ENCODE measurements at places on chromosomes 6 and 20.
A peak's percentile ranks its signal among the peaks of the same experiment; 100 is the strongest.

GRCh38 chr6:163724196-163724595, 309.7 kb downstream of the QKI start:
- DNase-seq, result no peak

DNA sequence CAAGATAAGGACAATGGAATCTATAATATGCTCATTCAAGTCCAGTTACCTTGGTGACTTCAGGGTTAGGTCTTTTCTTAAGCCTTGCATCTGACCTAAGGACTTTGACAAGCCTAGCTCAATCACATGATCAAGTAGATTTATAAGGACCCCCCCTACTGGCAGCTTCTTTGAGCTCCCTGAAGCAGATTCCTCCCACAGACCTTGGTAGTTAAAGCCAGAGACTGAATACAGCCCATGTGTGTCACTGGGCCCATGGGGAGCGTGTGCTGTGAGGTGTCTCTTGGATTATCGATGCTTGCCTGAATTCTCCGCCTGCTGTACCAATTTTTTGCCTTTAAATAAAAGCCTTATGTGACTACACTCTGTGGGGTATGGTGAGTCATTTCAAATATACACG, 372.7 kb upstream of the RGS17 start:
- no peak for DNase-seq

- DNase-seq, result no peak
Measured at GRCh38 chr6:85464260-85464644, 14.4 kb downstream of the NT5E start.

DNA sequence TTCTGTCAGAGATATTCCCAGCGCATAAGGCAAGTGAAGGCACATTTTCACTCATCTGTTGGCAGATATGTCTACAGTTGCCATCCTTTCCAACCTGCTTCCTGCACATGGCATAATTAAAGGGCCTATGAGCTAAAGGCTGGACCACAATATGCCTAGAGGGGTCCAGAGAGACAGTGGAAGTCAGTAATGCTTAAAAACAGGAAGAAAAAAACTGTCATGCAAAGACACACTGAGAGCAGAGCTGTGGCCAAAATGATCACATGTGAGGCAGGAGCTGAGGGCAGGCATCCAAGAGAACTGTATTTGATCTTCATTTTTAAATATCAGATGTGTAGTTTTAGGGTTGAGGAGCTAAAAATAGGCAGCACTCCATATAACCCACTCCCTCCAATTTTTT, 125.0 kb upstream of the BACH2 start:
- DNase-seq, result no peak

- no peak for DNase-seq
Measured at GRCh38 chr20:56392881-56393482, 537 bp downstream of the CSTF1 start.

DNA sequence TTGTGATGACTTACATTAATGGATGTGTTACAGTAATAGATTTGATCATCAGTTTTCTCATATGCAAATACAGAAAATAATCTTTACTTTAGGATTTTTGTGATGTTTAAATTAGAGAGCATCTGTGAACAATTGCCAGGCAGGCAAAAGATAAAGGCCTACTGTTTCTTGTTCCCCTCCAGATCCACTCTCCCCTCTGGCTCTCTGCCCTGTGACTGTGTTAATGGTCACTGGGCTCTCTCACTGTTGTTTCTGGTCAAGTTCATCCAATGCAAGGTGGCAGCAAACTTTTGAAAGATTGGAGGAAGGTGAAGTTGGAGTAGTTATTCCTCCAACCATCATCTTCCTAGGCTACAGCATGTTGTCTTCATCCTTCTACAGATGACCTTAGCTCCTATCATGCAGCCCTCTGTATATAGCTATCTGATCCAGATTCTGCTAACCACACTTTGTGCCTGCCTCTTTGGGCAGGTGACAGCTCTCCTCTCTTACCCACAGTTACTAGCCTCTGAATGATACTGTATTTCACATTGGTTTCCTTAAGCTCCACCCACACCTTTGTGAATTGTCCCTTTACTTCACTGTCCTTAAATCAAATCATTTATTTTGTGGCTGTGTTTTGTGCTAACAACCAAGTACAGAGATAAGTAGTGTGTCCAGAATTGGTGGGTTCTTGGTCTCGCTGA, 48.9 kb upstream of the ARG1 start:
- no peak for DNase-seq

- no peak for DNase-seq
Measured at GRCh38 chr20:7818477-7818876, 121.8 kb downstream of the HAO1 start.

DNA sequence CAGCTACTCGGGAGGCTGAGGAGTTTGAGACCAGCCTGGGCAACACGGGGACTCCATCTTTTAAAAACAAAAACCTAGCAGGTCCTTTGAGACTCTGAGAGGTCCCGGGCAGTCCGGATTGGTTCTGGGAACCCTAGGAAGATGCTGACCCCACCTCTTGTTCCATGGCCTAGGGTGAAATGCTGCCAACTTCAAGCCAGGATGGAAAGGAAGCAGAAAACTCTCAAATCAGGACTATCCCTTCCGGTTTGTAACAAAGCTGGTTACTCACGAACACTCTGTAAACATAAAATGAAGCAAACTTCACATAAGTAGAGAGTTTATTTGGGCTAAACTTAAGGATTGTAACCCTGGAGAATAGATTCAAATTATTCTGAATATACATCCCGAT, 28.0 kb downstream of the CAPN11 start:
- DNase-seq, result no peak

- DNase-seq, result no peak
Measured at GRCh38 chr6:144295211-144295610, 10.1 kb downstream of the UTRN start.

- no peak for DNase-seq
Measured at GRCh38 chr6:13776602-13777001, 37.8 kb downstream of the MCUR1 start.

DNA sequence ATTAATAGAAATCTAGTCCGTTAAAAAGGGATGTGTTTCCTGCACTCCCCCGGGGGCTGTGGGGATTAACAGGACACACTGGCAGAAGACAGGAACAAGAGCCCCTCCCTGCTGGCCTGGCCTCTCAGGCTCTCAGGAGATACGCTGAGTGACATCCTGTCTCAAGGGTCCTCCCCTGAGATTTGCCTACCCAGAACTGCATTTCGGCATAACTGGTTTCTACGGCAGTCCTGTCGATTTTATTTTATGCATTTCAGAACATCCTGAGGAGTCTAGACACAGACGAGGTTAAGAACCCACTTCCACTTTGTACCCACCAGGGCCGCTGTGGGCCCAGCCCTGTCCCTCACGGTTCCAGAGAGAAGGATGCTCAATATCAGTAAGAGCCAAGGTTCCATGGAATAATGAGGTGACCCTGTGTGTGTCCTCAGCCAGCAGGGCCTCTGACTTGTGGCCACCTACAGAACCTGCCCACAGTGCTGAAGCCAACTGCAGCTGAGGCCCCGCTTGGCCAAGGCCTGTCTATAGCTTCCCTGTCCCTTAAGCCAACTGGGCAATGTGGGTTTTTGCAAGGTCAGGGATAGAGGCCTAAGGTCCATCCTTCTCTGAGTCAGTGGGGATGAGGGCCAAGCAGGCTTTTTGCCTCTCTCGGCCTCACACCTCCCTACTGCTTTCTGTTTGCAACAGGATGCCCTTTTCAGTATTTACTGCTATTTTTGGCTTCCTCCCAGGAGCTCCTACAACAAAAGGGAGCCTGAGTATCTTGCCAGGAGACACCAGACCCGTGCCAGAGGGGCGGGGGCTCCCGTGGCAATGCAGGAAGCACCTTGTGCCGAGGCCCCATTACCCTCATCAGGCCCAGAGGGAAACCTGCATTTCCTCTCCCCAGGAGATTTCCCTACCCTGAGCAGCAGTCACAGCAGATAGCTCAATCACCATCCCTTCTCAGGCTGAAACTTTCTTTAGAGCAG, 14.7 kb downstream of the UQCC2 start:
- no peak for DNase-seq

DNA sequence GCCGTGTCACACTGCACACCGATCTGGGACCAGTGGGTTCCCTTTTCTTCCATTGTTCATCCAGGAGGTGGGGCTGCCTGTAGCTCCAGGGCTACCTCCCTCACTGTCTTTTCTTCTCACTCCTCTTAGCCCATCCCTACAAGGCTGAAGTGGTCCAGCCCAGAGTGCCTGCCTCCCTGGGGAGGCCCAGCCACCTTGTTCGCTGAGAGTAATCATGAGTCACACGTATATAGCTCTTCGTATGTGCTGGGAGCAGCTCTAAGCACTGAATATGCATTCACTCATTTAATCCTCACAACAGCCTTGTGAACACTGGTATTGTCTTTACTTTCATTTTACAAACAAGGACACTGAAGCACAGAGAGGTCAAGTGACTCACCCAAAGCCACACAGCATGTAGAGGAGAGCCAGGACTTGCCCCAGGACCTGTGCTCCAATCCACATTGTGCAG, 14.7 kb upstream of the CCDC167 start:
- DNase-seq, result no peak

- no peak for DNase-seq
Measured at GRCh38 chr6:68134796-68135195, 500.3 kb upstream of the ADGRB3 start.

- DNase-seq, result no peak
Measured at GRCh38 chr6:136174510-136174909, 75.6 kb downstream of the MTFR2 start.

DNA sequence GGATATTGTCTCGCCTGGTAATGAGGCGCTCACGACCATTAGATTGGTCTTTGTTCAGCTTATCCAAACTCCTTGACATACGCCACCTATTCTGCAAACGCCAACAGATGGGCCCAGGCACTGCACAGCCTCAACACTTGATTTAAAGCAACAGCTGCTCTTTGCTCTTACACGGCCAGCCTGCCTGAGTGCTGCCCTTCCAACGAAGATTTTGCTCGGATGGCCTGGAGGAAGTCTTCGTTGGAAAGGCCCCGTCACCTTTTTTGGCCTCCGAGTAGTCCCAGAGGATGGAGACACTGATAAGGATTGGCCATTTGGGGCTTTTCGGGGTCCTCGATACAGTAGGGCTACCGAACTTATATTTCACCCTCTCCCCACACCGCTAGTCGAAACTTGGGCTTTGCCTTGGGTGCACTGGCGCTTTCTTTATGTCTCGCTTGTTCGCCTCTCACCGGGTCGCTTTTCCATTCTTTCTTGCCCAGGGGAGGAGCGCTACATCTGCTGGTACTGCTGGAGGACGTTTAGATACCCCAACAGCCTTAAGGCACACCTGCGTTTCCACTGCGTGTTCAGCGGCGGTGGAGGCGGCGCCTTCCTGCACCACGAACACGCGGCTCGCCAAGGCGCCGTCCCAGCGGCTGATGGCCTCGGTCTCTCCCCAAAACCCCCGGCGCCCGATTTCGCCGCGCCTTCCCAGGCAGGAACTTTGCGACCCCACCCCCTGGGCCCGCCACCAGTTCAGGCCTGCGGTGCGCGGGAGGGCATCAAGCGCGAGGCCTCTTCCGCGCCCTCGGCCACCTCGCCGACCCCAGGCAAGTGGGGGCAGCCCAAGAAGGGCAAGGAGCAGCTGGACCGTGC, 6.1 kb downstream of the PRDM13 start:
- no peak for DNase-seq

- peak; percentile 38 for DNase-seq
Measured at GRCh38 chr6:125789167-125789566, 1.6 kb upstream of the NCOA7 start.

- no peak for DNase-seq
Measured at GRCh38 chr6:18962361-18962905, 575.3 kb downstream of the RNF144B start.

Data from liver (tissue), 10 donors.